ENCODE measurements at places on chromosomes 12 and 14.
A peak's percentile ranks its signal among the peaks of the same experiment; 100 is the strongest.

DNA sequence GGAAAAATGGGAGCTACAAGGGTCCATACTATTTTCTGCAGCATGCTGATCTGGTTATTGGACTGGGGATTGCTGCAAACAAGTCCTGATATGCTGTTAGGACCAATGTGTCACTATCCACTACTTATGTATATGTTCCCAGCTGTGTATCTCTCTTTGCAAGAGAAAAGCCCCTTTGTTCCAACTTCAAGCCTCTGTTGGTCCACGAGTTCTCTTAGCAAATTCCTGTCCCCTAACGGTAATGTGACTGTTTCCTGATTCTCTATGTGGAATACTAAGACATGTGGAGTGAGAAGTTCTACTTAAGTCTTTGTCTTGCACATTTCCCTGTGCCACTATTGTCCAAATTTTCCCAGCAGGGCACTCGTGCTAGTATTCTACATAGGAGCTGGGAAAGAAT, 557.7 kb downstream of the FSCB start:
- DNase-seq = no peak

- no peak for DNase-seq
Observed at GRCh38 chr12:2120982-2121758, 68.4 kb downstream of the CACNA1C start.

DNA sequence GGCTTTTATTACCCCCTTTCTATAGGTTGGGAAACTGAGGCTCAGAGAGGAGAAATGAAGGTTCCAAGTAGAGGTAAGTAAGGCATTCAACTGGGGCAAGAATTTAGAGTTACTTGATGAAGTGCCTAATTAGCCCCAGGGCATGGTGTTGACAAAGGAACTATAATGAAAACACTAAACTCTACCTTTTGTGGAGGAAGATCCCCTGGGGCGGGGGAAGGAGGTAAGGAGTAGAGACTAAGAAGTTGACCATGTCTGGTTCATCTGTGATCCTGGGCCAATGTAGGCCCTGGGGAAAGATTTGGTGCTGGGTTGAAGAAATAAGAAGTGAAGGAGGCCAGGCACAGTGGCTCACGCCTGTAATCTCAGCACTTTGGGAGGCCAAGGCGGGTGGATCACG, 16.2 kb upstream of the COX6A1 start:
- no peak for DNase-seq

DNA sequence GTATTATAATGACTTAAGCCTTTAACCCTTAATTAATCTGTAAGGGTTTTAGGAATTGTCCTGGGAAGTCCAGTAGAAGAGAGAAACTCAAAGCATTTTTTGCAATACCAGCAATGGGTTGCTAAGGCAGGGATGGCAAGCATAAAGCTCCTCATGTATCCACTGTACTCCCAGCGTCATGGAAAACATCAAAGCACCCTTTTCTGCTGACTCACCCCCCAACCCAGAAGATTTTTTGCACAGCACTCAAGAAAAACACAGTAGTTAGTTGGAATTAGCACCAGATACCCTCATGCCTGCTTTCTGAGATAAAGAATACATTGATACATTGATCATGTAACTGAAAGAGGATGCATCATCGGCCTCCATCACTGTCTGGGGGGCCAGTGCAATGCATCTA, 199.1 kb upstream of the CNOT2 start:
- peak; percentile 64 for DNase-seq

DNA sequence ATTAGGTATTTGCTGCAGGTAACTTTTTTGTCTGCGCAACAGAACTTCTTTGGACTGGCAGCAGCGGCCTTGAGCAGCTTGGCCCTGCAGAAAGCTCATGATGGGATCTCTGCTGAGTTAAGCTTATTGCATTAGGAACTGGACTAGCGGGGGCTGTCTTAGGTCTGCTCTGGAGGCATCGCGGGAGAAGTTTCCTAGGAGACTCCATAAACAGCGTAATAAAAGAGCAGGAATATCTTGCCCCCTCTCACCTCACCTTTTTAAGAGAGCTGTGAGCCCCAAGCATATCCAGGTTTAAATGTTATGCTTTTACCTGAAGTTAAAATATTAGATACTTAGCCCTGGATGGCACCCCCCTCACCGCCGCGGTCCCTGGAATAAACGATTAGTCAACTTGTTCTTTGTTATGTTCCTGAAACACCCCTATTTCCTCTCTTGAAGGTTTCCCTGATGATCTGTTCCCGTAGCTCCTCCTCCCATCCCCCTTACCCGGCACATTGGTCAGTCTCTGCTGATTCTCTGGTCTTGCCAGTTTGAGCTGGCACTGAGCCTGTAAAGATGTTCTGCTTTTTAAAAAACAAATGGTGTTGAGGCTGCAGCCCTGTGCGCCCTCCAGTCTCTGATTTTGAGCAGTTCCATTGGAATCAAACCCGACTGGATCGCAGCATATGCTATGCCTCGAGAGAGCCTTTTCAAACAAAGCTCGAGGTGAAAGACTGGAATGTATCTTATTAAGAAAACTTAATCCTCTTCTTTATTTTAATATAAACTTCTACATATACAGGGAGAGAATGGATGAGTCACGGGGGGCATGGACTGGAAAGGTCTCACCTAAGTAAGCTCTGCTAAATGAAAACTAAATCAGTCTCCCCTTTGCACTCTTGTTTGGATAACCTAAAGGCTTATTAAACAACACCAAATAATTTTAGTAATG, 1.9 kb downstream of the MLXIP start:
- DNase-seq = peak; percentile 72

DNA sequence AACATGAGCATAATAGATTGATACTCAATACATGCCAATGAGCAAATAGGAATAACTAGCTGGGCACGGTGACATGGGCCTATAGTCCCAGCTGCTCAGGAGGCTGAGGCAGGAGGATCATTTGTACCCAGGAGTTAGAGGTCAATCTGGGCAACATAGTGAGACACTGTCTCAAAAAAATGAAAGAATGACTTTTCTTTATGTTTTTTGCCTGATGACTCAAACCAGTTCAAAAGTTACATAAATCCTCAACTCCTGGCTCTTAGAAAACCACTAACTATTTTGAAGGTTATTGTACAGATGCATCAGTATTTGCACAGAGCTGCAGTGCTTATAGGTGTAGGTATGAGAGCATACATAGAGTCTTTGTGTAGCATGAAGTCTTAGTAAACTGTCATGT, 219.2 kb upstream of the RGS6 start:
- peak; percentile 71 for DNase-seq

- no peak for DNase-seq
Observed at GRCh38 chr14:38243696-38244240, 12.1 kb downstream of the CLEC14A start.

- DNase-seq = no peak
Observed at GRCh38 chr12:115960868-115961802, 316.4 kb downstream of the MED13L start.

- no peak for DNase-seq
Observed at GRCh38 chr14:51548187-51548586, 103.5 kb upstream of the FRMD6 start.

- DNase-seq = no peak
Observed at GRCh38 chr12:41304526-41304925, 116.4 kb downstream of the PDZRN4 start.

GRCh38 chr12:71125949-71126348, 31.9 kb downstream of the TSPAN8 start:
- DNase-seq = no peak

DNA sequence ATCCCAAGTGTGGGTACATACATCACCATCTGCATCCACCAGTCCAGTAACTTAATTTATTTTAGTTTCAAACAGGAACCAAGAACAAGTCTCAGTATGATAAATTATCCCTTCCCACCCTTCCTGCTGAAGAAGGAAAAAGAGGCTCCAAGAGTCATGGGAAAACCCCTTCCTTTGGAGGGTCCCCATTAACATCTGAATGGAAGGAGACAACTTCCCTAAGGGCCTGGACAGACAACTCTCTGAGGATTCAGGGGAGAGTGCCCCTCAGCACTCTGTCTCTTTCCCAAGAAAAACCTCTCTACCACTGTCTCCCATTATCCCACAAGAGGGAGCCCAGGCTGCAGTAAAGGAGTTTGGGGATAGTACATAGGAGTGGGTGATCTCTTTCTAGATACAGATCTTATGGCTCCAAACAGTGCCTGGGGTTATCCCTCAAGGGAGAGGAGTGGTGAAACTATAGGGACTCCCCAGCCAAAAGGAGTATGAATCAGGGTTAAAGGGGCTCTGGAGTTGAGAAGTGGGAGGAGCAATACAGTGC, 6.2 kb downstream of the WNT10B start:
- peak; percentile 52 for DNase-seq

DNA sequence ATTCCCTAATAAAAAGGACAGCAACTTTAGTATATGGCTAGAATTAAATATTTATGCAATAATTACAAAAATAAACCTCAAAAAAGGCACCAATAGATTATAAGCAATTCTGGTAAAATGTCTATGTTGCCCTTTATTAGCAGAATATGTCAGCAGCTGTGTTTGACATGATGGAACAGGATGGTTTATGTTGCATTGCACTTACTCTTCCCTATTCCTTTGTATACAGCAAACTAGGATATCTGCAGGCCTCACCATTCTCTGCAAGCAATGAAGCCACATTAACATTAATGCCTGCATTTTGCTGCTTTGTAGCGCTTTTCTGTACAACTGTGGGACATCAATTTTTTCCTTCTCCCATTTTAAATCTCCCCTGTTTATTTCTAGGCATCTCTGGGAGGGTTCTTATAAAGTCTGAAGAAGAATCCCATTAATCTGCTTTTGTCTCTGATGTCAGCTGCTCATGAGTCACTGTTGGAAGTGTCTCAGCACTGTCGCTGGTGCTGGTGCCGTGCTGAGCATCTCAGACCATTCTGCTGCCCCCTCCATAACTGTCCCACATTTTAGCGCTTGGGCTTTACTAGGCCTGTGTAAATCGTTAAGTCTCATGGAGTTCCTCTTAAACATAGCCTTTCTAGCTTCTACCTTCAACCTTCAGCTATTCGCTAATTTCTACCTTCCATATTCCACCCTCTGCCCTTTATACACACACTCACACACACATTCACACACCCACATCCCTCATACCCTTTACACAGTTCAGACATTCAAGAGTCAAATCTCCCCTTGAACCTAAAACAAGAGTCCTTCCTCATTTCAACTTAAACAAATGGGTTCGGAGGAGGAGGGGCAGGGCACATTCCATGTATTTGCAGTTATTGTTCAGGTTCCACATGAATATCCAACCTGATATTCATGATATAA, 64.4 kb upstream of the TRHDE start:
- no peak for DNase-seq
